ENCODE measurements at places on chromosomes 1 and 21.
A peak's percentile ranks its signal among the peaks of the same experiment; 100 is the strongest.

GRCh38 chr1:205813755-205814058 is 709 bp upstream of the SLC41A1 start:
- no peak for DNase-seq

DNA sequence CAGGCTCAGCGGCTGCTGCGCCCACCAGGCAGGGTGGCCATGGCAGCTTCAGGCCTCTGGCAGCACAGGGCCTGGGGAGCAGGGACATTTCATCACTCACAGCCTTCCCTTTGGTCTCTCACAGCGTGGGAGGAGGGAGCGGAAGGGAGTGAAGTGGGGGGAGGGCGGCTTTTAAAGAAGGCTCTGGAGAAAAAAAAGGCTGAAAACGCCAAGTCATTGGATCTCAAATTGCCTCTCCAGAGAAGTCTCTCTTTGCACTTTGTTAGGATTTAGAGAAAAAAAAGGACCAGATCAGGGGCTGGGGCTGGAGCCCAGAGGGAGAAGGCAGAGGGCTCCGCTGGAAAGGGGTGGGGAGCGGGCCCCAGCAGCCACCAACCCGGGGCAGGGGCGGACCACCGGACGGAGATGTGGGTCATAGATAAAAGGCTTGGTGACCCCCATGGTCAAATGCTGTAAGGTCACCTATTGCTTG is 209.9 kb downstream of the GRIK3 start:
- DNase-seq, result no peak

DNA sequence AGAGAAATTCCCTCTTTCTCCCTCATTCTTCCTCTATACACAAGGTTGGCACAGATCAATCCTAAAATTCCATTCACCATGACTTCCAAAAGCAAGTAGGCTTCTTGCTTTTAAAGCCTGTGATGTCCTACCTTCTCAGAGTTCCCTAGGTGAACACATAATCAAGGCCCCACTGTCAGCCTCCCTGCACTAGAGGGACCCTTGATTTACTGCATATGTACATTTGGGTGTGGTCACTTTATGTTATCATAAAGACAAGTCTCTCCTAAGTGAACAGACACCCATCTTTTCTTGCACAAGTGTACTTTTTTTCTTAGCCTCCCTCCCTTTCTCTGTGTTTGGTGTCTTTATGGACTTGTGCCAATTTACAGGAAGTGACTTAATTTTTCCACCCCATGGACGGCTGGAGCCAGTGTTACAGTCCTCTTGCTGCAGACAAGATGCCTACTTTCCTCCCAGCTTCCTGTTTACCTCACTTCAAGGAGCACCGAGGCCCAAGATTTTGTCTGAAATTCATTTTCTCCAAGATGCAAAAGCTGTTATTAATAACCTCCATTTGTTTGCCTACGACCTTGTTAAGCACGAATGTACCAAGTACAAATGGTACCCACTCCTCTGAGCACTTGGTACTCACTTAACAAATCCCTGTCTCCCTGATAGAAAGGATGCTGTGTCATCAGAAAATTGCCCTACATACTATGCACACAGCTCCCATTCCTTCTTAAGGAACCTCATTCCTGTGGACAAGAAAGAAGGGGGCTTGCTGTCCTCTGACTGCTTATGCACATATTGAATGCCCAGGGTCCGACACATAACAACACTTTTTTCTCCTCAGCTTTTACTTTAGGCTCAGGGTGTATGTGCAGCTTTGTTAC is 82.8 kb upstream of the SLC44A3 start:
- no peak for DNase-seq

DNA sequence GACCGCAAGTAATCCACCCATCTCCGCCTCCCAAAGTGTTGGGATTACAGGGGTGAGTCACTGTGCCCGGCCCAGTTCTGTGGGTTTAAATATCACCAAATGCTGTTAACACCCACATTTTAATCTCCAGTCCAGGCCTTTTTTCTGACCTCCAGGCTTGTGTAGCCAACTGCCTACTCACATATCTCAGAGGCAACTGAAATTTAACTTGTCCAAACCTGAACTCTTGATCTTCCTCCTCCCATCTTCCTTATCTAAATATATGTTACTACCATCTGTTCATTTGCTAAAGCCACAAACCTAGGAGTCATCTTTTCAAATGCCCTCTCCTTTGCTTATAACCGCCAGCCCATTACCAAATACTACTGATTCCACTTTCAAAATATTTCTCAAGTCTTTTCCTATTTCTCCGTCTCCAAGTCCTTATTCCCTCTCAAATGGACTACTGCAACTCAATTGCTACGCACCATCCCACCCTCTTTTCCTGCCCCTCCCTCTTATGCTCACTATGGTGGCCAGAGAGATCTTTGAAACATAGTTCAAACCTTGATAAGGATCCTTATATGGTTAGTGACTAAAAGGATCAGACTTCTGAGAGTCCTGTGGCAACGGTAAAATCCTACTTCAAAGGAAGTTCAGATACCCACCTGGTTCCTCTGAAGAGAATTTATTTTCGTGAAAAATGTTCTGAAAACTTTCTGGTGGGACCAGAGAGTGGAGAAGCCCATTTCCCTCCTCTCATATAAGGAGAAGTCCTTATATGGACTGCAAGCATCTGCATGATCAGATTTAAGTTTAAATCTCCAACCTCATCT is 78.5 kb upstream of the CDC42BPA start:
- DNase-seq, result no peak

DNA sequence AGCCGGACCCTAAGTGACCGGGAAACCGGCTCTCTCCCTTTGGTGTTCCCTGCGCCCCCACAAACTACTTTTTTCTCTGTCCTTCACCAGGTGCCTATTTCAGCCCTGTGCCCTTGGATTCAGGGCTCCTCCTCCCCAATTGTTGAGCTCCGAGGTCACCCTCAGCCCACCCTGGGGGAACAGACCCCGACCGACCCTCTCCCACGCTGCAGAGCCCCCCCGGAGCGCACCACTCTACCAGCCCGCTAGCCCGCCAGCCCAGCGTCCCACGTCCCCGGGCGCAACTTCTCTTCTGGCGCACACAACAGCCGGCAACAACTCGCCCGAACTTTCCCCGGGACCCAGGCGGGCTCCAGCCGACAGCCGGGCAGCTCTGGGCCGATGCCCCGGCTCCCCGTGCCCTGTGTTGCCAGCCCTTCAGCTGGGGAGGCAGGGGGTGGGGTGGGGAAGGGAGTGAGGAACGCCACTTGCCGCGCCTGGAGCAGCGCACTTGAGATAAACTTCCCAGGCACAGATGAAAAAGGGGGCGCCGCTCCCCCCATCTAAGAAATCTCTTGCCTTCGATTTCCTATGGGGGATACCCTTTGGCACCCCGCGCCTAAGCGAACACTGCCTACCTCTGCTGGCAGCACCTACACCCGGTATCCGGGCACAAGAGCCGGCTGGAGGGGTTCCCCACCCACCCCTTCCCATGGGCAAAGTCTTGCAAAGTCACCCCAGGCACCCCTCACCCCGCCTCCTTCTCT is 997 bp downstream of the CASZ1 start:
- no peak for DNase-seq

DNA sequence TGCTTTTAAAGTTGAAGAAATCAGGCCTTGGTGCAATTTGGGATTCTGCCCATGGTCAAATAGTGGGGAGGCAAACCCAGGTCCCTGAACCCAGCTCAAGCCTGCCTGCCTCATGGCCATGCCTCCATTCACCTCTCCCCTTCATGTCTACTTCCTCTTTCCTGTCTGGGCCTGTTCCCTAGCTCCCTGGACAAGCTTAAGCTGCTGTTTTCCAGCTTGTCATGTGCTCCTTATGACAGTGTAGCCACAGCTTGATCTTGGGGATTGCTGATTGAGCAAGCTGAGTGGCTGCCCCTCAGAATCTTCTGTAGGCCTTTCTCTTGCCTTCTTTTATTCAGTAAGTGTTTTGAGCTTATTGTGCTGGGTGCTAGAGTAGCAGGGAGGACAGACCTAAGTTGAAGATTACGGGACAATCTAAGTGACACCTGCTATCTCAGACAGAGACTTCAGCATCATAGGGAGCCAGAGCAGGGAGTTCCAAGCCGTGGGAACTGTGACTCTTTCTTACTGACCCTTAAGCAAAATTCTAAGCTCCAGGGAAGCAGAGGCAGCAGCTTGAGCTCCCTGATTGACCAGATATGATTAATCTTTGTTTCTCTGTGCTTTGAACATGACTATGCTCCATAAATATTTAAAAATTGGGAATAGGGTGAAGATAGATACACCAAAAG is 520 bp upstream of the MR1 start:
- DNase-seq, result peak; percentile 74

DNA sequence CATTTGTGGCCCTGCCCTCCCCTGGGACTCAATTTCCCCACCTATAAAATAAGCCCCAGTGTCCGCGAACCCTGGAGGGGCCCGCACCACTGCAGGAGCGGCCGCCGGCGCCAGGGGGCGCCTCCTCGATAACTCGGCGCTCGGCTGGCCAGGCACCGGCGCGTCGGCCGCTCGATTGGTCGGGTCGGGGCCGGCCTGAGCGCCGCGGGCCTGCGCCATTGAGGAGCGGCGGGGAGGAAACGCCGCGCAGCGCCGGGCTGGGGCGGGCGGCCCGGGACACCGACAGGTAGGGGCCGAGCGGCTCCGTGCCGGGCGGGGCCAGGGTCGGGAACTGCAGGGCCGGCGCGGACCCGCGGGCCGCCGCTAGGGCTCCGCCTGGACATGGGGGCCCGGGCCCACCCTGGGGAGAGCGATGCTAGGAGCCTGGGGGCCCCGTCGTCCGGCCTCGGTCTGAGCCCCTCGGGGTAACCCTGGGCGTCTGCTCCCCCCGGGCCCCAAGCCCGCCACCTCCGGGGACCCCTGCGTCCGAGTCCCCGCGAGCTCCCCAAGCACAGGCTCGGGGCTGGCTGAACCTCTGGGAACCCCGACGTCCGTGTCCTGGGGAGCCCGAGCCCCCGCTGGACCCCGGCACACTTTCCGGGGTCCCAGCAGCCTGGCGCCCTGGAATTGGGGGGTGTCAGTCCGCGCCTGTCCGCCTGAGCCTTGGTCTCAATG is at the start of gene VPS13D:
VPS13D (plus strand) TSS at position 196 of the 714 bp plus-strand sequence. CDS start 4,237 bp downstream, outside the sequence.
- DNase-seq, result no peak

GRCh38 chr1:201877877-201878401 is 10.8 kb upstream of the SHISA4 start:
- DNase-seq, result no peak

DNA sequence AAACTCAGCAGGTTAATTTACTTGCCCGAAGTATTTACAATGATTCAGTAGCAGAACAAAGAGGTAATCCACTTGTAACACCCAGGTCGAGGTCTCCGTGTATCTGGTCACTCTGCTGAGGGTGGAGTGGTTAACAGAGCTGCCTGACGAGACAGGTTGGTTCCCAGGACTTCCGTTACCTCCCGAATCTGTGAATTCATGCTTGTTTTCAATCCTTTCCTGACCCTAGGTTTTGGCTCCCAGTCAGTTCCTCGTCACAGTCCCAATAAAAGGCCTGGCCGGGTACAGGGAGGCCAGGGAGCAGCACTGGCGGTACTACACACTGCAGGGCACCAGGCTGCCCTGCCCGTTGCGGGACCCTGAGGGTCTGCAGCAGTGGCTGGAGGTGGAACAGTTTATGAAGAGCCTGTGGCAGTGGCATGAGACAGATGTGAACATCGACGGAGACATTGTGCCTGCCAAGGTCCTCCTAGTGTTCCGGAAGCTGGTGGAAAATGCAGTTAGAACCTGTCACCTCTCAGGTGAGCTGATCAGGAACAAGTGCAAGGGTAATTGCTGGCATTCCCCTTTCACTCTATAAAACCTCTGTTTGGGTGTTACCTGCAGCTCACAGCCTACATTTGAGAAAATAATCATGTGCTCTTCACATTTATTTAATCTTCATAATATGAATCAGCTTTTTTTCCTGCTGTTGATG is 12.8 kb downstream of the MAB21L3 start:
- no peak for DNase-seq

DNA sequence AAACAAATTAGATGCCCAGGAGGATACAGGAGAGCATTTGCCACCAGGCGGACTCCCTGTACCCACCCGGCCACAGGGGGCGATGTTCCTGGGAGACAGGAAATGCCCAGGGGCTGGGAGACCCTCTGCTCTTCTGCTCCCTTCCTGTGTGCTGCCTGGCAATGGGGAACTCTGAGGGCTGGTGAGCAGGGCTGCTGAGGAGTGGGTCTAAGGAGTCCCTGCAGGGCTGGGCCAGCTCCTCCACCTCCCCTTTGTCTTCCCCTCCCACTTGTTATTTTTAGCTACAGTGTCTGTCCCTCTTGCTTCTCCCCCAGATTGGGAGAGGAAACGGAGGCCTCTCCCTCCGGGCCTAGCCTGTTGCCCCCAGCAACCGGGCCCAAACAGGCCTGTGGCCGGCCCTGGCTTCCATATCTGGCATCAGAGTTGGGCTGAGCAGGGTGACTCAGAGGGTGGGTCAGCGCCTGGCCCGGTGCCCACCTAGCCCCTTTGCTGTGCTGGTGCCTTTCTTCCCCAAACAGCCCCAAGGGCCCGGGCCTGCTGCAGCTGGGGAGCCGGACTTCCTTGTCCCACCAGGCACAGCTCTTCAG is 11.6 kb downstream of the LMNA start:
- DNase-seq, result peak; percentile 91

Data from ascending aorta (tissue), 2 donors.